ENCODE measurements at places on chromosomes 3 and 15.
A peak's percentile ranks its signal among the peaks of the same experiment; 100 is the strongest.

DNA sequence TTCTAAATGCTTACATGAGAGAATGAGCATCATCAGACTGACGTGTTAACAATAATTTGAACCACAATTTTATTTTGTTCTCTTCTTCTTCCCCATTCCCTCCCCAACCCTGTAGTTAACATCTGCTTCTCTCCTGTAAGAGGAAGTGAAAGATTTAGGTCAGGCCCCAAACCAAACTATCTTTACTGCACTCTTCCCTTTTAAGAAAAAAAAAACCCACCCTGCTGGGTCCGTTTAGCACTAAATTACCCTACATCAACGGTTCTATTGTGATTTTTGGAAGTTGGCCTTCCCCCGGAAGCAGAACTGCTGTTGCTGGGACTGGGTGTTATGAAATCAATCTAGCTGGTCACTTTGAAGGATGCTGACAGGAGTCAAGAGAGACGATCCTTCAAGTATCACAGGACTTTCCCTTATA is 49.4 kb downstream of the NFKBIZ start:
- DNase-seq: no peak

- no peak for DNase-seq
Measured at GRCh38 chr3:101722394-101723173, 1.8 kb upstream of the CEP97 start.

GRCh38 chr3:168532135-168532534 is 436.4 kb upstream of the GOLIM4 start:
- no peak for DNase-seq

- no peak for DNase-seq
Measured at GRCh38 chr15:31489281-31489680, 162.6 kb downstream of the KLF13 start.

DNA sequence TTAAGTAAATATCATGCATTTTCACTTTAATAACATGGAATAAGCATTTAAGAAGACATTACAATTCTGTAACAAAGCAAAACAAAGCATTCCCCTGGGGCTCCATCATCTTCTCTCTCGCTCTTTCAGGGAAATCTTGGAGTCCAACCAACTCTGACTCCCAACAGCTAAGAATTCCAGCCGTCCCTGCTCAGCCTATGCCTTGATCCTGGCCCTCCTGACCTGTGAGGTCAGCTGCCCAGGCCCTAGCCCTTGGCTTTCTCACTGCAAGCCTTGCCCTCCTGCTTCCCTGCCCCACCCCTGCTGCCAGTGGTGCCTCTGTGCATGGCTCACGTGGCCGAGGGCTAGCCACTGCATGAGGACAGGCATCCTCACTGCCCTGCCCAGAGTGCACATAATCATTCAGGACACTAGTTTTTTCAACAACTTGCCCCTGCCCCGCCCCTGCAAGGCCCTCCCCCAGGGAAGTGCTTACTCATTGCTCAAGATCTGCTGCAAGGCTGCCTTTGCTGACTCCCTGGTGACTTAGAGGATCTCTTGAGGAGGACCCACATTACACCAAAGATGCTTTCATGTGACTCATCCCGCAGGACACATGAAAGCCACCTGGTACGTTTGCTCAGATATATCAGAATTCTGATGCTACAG is 37.6 kb downstream of the MTMR10 start:
- no peak for DNase-seq

DNA sequence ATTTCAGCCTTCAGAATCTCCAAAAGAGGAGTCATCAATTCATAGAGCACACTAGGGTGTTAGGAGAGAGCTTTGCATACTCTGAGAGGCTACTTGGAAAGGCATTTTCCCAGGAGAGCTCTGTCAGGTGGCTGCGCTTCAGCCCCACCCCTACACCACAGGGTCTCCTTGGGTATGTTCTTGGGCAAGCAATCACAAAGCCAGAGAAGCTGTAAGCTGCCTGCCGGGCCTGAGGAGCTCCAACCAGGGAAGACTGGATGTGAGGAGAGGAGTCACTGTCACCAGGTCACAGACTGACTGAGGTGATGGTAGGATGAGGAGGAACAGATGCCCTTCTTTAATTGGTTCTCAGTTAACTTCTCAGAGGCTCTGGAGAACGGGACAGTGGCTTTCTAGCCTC is 9.8 kb upstream of the RPSA start:
- DNase-seq: no peak

GRCh38 chr3:118884748-118885206 is 149.9 kb downstream of the IGSF11 start:
- DNase-seq: peak; percentile 43

DNA sequence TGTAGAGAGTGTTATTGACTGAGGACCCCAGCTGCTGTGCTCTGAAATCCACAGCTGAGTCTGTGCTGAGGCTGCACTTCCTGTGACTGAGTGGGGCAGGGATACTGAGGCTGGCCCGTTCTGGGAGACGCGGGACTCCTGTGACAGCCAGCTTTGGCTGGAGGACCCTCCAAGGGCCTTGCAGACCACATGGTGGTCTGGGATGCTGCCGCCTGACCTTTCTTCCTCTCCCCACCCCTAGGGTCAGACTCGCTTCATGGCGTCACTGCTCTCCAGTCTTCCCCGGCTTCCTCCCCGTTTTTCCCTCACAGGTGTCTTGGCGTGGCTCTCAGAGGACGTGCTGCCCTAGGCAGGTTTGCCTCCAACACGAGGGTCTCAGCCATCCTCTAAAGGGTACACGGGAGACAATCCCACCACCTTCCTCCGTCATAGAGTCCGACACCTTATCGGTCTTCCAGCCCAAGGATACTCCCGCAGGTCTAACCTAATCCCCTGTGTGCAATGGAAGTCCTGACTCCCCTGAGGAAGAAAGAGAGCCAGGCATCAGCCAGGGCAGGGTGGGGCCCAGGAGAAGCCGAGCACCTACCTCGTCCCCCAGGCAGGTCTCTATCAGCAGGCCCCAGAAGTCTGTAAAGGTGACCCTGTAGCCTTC is 19.9 kb upstream of the EHD4 start:
- no peak for DNase-seq

All from stimulated activated CD8-positive, alpha-beta memory T cell treated with anti-CD3 and anti-CD28 coated beads, Interleukin-2, amount 100 ng/mL, for 1 hour (primary cell).